OCI-LY7 (cell line): ENCODE measurements at places on chromosomes 5 and 9.

DNA sequence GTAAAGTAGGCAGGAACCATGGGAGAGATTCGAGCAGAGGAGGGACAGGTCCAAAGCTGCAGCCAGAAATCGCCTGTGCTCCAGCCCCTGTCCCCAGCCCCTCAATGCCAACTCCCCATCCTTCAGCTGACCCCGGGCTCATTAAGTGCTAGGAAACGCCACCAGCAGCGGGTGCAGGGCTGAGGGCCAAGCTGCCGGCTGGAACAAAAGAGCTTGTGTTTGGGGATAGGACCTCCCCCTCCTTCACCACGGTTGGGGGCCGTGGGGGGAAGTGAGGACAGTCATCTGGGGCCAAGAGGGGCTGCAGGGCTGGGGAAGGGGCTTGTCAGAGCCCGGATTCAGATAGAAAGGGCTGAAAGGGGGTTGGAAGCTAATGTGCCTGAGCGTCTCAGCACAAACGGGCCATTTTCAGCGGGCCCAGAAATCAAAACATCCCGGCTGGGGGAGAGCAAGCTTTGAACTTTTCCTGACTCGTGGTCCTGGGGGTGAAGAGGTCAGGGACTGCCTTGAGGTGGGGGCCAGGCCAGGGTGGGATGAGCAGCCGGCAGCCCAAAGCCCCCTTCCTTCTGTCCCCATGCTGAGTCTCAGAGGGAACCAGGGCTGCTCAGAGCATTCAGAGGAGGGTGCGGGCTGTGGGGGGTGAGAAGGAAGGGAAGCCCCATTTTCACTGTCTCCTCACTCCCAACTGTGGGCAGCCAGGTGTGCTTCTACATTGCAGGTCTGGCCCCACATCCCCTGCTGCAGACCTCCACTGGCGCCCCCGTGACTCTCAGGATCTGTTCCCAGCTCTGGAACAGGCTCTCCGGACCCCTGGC, 69.4 kb upstream of the DAB2IP start:
- DNase-seq, result no peak

- no peak for DNase-seq
Observed at GRCh38 chr5:96771395-96771794, 36.4 kb downstream of the ERAP1 start.

GRCh38 chr5:141495453-141495811, 6.6 kb downstream of the PCDHGC5 start:
- DNase-seq, result no peak

- no peak for DNase-seq
Observed at GRCh38 chr9:103816146-103816545, 278.0 kb upstream of the SMC2 start.

GRCh38 chr5:132210944-132211343, 16.7 kb downstream of the P4HA2 start:
- no peak for DNase-seq

DNA sequence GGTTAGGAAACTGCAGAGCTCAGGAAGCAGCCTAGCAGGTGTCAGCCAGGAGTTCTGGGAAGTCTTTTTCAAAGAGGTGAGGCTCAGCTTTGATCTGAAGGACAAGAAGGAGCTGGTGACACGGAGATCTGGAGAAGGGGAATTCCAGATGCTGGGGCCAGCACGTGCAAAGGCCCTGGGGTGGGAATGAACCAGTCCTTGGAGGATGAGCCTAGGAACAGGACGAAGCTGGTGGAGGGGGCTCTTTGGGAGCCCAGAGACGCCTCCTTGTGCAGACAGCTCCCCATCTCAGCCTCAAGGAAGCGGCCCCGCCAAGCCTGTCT, 15.2 kb upstream of the RNU6ATAC start:
- DNase-seq, result no peak

- no peak for DNase-seq
Observed at GRCh38 chr5:165673499-165673898, 2168.1 kb downstream of the MAT2B start.
